ENCODE measurements at places on chromosomes 3 and 15.

DNA sequence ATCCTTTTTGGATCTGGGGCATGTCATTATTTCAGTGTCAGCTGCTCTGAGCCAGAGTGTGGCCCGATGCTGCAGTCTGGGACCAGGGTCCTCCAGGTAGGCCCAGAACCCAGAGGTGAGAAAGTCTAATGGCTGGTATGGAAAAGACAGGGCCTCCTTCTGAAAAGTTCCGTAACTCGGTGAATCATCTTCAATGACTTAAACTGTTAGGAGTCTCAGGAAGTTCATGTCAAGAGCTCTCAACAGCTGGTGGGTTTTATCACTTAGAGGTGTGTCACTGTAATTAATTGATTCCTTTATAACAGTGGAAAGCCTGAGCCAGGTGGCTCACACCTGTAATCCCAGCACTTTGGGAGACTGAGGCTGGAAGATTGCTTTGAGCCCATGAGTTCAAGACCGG, 28.5 kb upstream of the PDE8A start:
- DNase-seq = peak; percentile 40

- peak; percentile 45 for DNase-seq
These were observed 26.8 kb downstream of the LRTM1 start for GRCh38 chr3:54900838-54901591.

DNA sequence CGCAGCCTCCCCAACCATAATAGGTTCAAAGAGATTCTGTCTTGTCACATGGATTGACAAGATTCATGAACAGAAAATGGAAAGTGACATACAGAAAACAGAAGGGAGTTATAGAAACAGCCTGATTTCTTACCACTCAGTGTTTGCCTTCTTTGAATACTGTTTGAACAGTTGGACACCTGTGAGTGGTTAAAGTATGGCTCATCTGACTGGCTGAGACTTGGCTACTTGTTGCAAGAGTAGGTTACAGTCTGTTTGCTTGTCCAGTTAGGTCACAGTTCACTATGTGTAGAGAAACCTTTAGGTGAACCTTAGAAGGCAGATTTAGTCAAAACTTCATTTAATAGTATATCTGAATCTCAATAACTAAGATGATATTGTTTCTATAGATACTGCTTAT, 1003.9 kb upstream of the EPHA6 start:
- DNase-seq = no peak

DNA sequence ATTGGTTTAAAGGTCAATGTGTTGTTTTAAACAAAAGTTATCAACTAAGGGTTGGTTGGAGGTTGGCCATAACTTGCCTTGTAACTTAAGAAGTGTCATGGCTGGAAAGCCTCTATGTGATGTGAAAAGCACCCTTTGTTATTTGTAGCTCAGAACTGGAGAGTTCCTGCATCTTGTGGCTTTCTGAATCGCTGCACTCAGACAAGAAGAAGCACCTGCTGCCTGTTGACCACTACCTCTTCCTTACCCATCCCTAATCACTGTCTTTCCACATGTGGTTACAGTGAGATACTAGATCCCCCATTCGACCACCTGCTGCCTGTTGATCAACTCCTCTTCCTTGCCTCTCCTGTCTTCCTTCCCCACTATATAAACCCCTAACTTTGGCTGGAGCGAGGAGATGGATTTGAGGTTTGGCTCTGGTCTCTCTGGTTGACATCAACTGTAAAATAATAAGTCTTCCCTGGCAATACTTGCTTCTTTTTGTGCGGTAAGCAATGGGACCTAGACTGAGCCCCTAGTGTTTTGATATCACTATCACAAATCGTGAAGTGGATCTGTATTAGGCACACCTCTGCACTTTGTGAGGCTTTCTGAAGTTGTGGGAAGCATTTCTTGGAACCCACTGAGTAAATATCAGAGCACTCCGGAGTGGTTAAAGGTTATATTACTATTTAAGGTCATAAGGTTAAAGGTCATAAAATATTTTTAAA, 13.8 kb downstream of the RPL39L start:
- no peak for DNase-seq

DNA sequence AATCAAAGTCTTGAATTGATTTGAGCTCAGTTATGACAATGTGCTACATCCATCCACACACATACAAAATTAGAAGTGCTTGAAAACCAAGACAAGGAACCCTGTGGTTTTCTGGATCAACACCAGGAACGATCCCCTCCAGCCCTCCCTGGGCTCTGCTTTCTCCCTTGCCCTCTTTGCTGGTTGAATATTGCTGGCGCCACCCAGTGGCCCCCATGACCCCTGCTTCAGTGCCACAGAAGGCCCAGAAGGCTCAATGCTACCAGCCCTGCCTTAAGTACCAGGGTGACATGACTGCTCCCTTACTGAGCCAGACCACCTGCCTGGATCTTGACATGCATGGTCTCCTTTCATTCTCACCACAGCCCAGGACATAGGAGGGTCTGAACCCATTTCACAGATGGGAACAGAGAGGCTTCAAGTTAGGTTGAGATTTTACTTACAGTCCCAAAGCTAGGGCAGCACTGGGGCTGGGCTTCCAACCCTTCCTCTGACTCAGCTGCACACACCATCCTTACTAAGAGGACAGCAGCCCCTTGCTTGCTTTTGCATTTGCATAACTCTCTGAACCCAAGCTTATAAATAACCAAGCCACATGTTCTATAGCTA, 15.0 kb downstream of the IL12A start:
- DNase-seq = peak; percentile 55

GRCh38 chr3:184332370-184333090, 4.9 kb upstream of the FAM131A start:
- DNase-seq = peak; percentile 87

DNA sequence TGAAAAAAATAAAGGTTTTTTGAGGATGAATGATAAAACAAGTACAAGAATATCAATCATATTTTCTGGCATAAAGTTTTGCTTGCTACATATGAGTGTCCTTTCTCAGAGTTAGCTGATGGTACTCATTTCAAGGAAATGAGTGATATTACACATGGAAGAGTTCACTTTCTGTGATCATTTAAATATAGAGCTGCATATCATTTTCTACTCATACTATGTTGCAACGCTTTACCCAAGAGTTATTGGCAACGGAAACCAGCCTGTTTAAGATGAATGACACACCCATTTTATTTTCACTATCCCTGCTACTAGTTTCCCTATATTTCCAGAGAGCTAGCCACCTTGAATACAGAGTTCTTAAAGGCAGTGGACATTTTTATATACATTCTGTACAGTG, 35.4 kb upstream of the RBMS3 start:
- no peak for DNase-seq

- DNase-seq = no peak
These were observed 76.8 kb downstream of the TNIK start for GRCh38 chr3:171383206-171384018.

GRCh38 chr3:186108106-186108940, 566 bp downstream of the ETV5 start:
- peak; percentile 70 for DNase-seq

- DNase-seq = no peak
These were observed 11.2 kb upstream of the CXCR6 start for GRCh38 chr3:45932112-45932511.

GRCh38 chr15:70497661-70498060, 265.7 kb downstream of the UACA start:
- DNase-seq = no peak

DNA sequence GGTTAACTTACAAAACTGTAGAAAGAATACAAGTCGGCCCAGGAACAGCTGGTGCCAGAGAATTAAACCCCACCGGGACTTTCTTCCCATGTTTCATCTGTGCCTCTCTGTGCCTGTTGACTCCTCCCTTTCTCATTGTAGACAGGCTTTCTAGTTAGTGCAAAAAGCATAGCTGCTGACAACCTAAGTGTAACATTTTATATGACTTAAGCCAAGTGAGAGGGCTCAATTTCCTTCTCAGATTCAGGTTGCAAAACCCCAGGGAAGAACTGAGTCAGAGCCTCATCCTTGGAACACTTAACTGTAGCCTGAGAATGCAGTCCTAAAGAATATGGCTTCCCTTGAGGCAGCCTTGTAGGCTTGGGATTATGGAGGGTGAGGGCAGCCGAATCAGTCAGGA, 302.5 kb upstream of the AZI2 start:
- peak; percentile 4 for DNase-seq

GRCh38 chr3:165638034-165638433, 199.2 kb downstream of the BCHE start:
- no peak for DNase-seq

GRCh38 chr3:45475145-45475544, 86.8 kb downstream of the LARS2 start:
- no peak for DNase-seq

GRCh38 chr3:56775838-56776555, 25.8 kb downstream of the ARHGEF3 start:
- DNase-seq = no peak

GRCh38 chr15:72464251-72464650, 9.9 kb upstream of the ARIH1 start:
- DNase-seq = no peak
